ENCODE measurements at places on chromosomes 5 and 9. TPM values are rescaled to one million over a fixed set of nuclear protein-coding genes. Genes with fewer than 3 reads are reported as not detected.

GRCh38 chr5:42089705-42090104 is 164.6 kb downstream of the FBXO4 start:
- H3K4me3 ChIP-seq = no peak overlapping the region
- H3K27me3 ChIP-seq = no peaks in the 10 kb centered on the region
- H3K4me1 ChIP-seq = no peaks in the 10 kb centered on the region
- no peaks in the 10 kb centered on the region for H3K36me3 ChIP-seq
- no peak overlapping the region for H3K27ac ChIP-seq

DNA sequence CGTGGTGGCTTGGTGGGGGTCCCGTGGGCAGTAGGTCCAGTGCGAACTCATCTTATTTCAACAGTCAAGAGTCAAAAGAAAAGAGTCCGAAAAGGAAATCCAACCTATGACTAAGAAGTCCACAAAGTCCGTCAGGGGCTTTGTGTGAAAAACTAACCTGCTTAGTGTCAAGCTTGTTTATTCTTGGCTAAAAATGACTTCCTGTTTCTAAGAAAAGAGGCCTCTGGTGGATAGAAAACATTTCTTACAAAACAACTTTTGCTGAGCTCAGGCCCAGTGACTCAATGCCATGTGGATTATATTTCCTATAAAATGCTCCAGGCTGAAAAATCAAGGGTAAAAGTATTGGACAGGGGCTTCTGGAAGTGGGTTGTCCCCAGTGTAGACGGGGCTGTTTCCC is 105.9 kb downstream of the GADD45G start:
- H3K4me3 ChIP-seq = no peak overlapping the region
- H3K27ac ChIP-seq = no peak overlapping the region
- DNase-seq = no peak

DNA sequence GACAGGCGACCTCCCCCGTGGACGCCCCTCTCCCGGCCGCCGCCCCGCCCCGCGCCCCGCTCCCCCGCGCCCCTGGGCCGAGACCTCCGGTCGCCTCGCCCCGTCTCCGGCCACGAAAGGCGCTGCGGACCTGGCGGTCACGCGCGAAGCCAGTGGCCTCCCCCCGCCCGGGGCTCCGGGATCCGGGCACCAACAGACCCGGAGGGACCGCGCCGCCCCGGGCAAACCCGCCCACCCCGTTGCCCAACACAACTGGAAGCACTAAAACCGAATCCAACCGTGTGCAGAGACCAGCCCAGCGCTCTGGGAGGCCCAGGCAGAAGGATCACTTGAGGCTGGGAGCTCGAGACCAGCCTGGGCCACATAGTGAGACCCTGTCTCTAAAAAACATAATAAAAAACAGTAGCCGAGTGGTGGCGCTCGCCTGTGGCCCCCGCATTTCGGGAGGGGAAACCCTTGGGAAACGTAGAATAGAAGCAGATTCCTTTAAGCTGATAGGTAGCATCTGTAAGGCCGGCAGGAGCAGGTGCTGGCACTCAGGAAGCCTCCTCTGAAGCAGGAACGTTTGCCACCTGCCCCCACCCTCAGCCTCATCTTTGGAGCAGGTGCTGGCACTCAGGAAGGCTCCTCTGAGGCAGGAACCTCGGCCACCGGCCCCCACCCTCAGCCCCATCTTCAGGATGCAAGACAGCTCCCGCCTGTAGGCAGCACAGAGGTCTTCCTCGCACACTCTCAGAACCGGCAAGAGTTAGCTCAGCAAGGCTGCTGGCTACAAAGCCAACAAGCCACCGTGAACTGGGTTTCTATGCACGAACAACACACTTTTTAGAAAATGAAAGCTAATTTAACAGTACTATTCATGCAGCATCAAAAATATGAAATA is 4.6 kb upstream of the SLC9A3 start:
- no peaks in the 10 kb centered on the region for H3K36me3 ChIP-seq
- DNase-seq = no peak
- peaks cover 23% of the 10 kb centered on the region for H3K4me1 ChIP-seq
- H3K4me3 ChIP-seq = no peak overlapping the region
- H3K27ac ChIP-seq = no peak overlapping the region

GRCh38 chr5:133706506-133707430 is 94.4 kb upstream of the FSTL4 start:
- H3K4me3 ChIP-seq = no peak overlapping the region
- H3K4me1 ChIP-seq = no peaks in the 10 kb centered on the region
- H3K27me3 ChIP-seq = no peaks in the 10 kb centered on the region
- H3K36me3 ChIP-seq = no peaks in the 10 kb centered on the region
- no peak overlapping the region for H3K27ac ChIP-seq

GRCh38 chr5:172123269-172123692 is 64.7 kb downstream of the STK10 start:
- no peaks in the 10 kb centered on the region for H3K27me3 ChIP-seq
- no peak overlapping the region for H3K4me3 ChIP-seq
- no peak for DNase-seq
- no peak overlapping the region for H3K27ac ChIP-seq
- H3K36me3 ChIP-seq = peaks cover 49% of the 10 kb centered on the region
- H3K4me1 ChIP-seq = peaks cover 48% of the 10 kb centered on the region

DNA sequence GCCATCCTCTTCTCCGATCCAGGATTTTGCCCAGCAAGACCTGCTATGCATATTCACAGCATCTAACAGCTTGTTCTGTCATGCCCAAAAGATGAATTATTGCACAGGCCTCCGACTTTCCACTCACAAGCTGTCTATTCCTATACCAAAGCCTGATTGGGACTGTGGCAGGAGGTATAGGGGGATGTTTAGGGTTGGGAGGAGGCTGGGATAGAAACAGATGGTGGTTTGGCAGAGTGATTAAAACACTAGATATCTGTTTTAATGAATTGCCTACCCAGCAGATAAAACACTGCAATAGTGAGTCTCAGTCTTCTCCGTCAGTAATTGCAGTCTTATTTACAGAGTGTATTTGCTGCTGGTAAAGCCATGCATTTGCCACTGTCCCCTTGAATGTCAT is 215.3 kb downstream of the TLR4 start:
- no peaks in the 10 kb centered on the region for H3K27me3 ChIP-seq
- H3K4me1 ChIP-seq = no peaks in the 10 kb centered on the region
- H3K36me3 ChIP-seq = no peaks in the 10 kb centered on the region
- no peak overlapping the region for H3K27ac ChIP-seq
- H3K4me3 ChIP-seq = no peak overlapping the region
- no peak for DNase-seq

- no peaks in the 10 kb centered on the region for H3K27me3 ChIP-seq
- H3K4me1 ChIP-seq = no peaks in the 10 kb centered on the region
Observed at GRCh38 chr5:66795682-66796081, 199.5 kb downstream of the MAST4 start.

DNA sequence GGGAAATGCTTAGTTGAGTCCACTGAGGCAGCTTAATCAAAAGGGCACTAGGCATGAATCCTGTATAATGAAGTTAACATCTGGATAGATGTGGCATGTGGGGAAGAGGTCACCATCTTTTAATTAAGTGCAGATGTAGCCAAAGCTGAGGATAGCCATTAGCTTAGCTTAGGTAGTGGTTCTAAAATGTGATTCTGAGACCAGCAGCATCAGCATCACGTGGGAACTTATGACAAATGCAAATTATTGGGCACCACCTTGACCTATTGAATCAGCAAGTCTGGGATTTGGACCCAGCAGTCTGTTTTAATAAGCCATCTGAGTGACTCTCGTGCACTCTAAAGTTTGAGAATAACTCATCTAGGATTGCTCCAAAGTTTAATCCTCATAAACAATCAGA is 63.8 kb downstream of the SNCAIP start:
- DNase-seq = no peak
- H3K4me3 ChIP-seq = no peak overlapping the region
- no peaks in the 10 kb centered on the region for H3K4me1 ChIP-seq
- H3K27ac ChIP-seq = no peak overlapping the region

- H3K4me1 ChIP-seq = no peaks in the 10 kb centered on the region
- DNase-seq = no peak
- no peak overlapping the region for H3K27ac ChIP-seq
- H3K27me3 ChIP-seq = no peaks in the 10 kb centered on the region
- H3K36me3 ChIP-seq = no peaks in the 10 kb centered on the region
Observed at GRCh38 chr5:68754536-68754935, 339.3 kb upstream of the SLC30A5 start.

DNA sequence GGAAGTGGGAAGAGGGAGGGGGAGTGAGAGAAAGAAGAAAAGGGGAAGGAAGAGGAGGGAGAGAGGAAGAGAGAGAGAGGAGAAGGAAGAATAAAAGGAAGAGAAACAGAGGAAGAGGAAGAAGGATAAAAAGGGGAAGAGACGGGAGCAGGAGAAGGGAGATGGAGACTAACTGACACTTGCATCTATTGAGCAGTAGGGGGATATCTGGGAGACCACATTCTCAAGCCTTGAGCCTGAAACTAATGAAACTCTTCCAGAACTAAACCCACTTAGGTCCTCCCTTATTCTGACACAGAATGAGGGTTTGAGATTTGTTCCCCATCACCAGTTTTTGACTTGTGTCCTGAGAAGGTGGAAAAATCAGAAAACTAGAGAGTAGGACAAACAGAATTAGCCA is 533.3 kb downstream of the CDH12 start:
- no peaks in the 10 kb centered on the region for H3K27me3 ChIP-seq
- no peaks in the 10 kb centered on the region for H3K36me3 ChIP-seq
- DNase-seq = no peak
- no peak overlapping the region for H3K4me3 ChIP-seq
- H3K4me1 ChIP-seq = no peaks in the 10 kb centered on the region

- no peak for DNase-seq
- H3K27ac ChIP-seq = no peak overlapping the region
- no peaks in the 10 kb centered on the region for H3K27me3 ChIP-seq
- no peaks in the 10 kb centered on the region for H3K4me1 ChIP-seq
Observed at GRCh38 chr5:87829217-87829551, 416.5 kb upstream of the CCNH start.

DNA sequence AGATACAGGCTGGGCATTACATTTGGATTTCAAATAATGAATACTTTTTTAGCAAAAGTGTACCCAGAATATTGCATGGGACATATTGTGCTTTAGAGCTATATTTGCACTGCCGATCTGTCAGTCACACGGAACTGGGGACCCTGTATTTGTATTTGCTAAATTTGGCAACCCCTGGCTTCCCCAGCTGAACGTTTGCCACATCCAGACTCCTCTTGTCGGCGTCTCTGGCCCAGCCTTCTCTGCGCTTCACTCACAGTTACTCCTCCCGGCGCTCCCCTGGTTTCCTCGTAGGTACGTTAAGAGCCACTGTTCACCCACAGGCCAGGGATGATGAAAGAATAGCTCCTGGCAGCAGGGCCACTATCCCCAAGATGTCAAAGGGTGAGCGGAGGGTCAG is 58.7 kb downstream of the NSUN2 start:
- H3K4me3 ChIP-seq = no peak overlapping the region
- no peaks in the 10 kb centered on the region for H3K36me3 ChIP-seq
- DNase-seq = no peak
- H3K27ac ChIP-seq = no peak overlapping the region

GRCh38 chr5:128216860-128217531 is 133.4 kb downstream of the SLC12A2 start:
- H3K27me3 ChIP-seq = no peaks in the 10 kb centered on the region
- H3K36me3 ChIP-seq = no peaks in the 10 kb centered on the region
- DNase-seq = no peak
- H3K27ac ChIP-seq = no peak overlapping the region
- H3K4me3 ChIP-seq = no peak overlapping the region

DNA sequence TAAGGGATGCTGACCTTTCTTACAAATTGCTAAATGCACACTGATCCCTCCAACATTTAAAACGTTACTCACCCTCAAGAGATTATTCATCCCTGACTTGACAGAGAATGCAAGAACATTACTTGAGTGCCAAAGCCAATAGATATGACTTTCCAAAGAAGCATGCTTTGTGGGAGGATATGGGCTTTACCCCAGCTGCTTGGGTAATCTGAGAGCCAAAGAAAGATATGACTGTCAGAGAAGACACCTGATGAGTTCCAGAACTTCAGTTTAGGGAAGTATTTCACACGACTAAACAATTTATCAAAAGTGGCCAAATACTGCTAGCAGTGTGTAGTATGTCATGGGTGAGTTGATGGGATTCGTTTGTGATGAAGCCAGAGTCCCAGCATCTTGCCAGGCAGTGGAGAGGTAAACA is 7.4 kb upstream of the SPDL1 start:
- no peaks in the 10 kb centered on the region for H3K36me3 ChIP-seq
- H3K27ac ChIP-seq = no peak overlapping the region
- DNase-seq = no peak

GRCh38 chr9:91156451-91157234 is 205.1 kb downstream of the AUH start:
- no peaks in the 10 kb centered on the region for H3K27me3 ChIP-seq
- H3K4me3 ChIP-seq = no peak overlapping the region
- H3K27ac ChIP-seq = no peak overlapping the region
- no peaks in the 10 kb centered on the region for H3K36me3 ChIP-seq
- DNase-seq = no peak

GRCh38 chr5:120256376-120256775 is 207.7 kb upstream of the PRR16 start:
- H3K27me3 ChIP-seq = no peaks in the 10 kb centered on the region
- H3K36me3 ChIP-seq = no peaks in the 10 kb centered on the region

GRCh38 chr9:94824913-94825610 is 98.6 kb downstream of the AOPEP start:
- H3K27ac ChIP-seq = no peak overlapping the region
- DNase-seq = no peak
- no peaks in the 10 kb centered on the region for H3K27me3 ChIP-seq
- no peak overlapping the region for H3K4me3 ChIP-seq
- H3K4me1 ChIP-seq = no peaks in the 10 kb centered on the region

DNA sequence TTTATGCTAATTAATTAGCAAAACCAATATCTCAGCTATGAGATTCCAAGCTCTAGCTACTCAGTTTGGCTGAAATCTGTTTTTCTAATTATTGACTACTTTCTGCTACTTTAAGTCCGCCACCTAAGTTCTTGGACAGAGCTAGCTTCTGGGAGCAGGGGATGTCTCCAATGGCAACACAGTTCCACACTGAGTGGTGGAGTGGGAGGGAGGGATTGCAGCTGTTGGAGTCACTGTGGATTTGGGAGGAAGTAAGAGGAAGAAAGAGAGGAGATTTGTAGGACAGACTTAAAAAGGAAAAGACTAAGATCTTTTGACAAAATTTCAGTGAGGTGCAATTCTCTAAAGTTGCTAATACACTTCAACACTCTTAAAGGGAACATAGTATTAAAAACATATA is 450.8 kb downstream of the NFIB start:
- H3K36me3 ChIP-seq = no peaks in the 10 kb centered on the region
- no peak for DNase-seq
- no peak overlapping the region for H3K4me3 ChIP-seq
- H3K27ac ChIP-seq = no peak overlapping the region
- no peaks in the 10 kb centered on the region for H3K4me1 ChIP-seq

- no peaks in the 10 kb centered on the region for H3K27me3 ChIP-seq
- H3K36me3 ChIP-seq = no peaks in the 10 kb centered on the region
- no peak for DNase-seq
- no peak overlapping the region for H3K4me3 ChIP-seq
- H3K27ac ChIP-seq = no peak overlapping the region
- no peaks in the 10 kb centered on the region for H3K4me1 ChIP-seq
Observed at GRCh38 chr5:17799521-17799920, 165.3 kb downstream of the TAF11L14 start.

Gene TAF9
- 42.3 TPM for total RNA-seq

Gene C9orf153
- total RNA-seq = 0.55 TPM

Gene DBH
- 0.09 TPM for total RNA-seq

Gene CATSPER3
- 0.94 TPM for total RNA-seq

Gene ZFR
- total RNA-seq = 60.1 TPM

Gene SPINK4
- not detected for total RNA-seq

Gene ROPN1L
- total RNA-seq = 0.42 TPM

Gene NEUROG1
- not detected for total RNA-seq

Measured in CD4-positive, alpha-beta memory T cell (primary cell).